ENCODE measurements at places on chromosomes 6 and 20. TPM values are rescaled to one million over a fixed set of nuclear protein-coding genes. Genes with fewer than 3 reads are reported as not detected.

Gene FAM209B
- total RNA-seq, result 0.58 TPM

Gene CALHM5
- 0.58 TPM for total RNA-seq

Gene SLC24A3
- total RNA-seq, result 8.7 TPM

Gene LRRC1
- 1.1 TPM for total RNA-seq

Gene DDX43
- not detected for total RNA-seq

- DNase-seq, result no peak
Observed at GRCh38 chr6:87382861-87383260, 24.9 kb upstream of the CFAP206 start.

GRCh38 chr6:152746172-152746553 is 4.4 kb upstream of the VIP start:
- no peak for DNase-seq

DNA sequence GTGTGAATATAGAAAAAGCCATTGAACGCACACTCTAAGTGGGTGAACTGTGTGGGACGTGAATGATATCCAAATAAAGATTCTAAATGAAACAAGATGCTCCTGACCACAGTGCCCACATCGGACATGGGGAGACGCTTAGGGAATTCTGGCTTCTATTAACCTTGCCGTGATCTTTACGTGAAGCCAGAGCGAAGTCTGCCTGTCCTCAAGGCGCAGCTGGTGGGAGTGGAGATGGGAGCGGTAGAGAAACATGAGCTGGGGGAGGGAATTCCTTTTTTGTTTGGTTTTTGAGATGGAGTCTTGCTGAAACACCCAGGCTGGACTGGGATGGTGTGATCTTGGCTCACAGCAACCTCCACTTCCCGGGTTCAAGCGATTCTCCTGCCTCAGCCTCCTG is 46.0 kb downstream of the VSTM2L start:
- no peak for DNase-seq

GRCh38 chr6:106525882-106526275 is 103.4 kb downstream of the RTN4IP1 start:
- no peak for DNase-seq

DNA sequence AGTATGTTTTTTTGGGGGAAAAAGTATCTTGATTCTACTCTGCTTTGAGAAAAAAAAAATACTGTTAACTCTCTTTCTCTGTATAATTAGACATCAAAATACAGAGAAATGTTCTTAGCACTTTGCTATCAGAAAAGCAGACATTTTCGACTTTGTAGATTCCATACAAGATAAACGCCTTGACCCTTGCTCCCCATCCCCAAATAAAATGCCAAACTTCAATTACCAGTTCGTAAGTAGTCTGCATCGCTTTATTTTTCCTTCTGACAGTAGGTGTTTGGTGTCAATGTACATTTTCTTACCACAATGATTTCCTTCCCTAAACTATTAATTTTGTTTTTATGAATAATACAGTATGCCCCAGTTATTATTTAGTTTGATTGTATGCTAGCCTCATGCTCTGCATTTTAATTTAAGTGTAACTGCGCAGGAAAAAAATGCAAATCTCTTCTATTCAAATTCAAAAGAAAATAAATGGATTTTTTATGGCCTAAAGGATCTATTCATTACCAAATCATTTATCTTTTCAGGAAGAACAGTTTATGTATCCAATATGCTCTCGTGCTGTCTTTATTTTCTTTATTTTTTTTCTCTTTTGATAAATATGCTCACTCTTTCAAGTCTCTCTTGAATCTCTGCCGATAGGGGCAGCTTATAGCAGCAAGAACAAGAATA is 84.8 kb upstream of the ZNF217 start:
- no peak for DNase-seq

Data from psoas muscle (tissue), 8 donors.